T-helper 17 cell (primary cell): ENCODE measurements at places on chromosomes 16 and 17. TPM values are rescaled to one million over a fixed set of nuclear protein-coding genes. Genes with fewer than 3 reads are reported as not detected.

GRCh38 chr16:82113741-82114140 lies 56.3 kb downstream of the MPHOSPH6 start:
- DNase-seq: no peak

DNA sequence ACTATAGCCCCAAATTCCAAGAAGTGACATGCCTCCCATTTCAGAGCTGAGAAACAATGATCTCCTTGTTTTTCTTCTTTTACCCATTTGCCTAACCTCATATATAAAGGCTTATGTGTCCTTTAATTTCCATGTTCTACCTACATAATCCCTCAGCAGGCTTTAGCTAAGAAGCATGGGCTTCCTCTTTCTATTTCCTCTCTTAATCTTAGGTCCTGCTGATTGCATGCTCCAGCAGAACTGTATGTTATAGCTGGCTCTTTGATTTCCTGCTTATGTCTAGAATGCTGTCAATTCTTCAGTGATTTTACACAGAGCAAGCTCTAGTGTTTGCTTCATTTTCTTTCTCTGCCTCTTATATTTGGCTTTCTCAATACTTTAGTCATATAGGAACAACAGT lies 151.7 kb upstream of the COX10 start:
- no peak for DNase-seq

GRCh38 chr16:68332411-68333121 lies 21.7 kb downstream of the PRMT7 start:
- no peak for DNase-seq

DNA sequence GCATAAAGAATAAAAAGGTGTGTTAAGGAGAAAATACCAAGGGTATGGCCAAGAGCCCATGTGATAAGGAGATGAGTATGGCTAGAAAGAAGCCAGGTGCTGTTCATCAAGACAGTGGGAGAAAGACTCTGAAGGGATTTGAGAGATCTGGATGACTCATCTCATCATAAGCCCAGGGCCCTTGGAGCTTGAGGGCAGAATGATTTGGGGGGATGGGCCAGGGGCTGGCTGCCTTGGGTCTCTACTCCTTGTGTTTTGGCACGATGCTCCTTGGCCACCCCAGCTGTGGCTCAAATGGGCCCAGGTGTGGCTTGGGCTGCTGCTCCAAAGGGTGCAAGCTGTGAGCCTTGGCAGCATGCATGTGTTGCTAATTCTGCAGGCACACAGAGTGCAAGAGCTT lies 14.5 kb upstream of the TNFRSF13B start:
- DNase-seq: no peak

GRCh38 chr17:73227944-73228343 lies 33.7 kb downstream of the CPSF4L start:
- no peak for DNase-seq

DNA sequence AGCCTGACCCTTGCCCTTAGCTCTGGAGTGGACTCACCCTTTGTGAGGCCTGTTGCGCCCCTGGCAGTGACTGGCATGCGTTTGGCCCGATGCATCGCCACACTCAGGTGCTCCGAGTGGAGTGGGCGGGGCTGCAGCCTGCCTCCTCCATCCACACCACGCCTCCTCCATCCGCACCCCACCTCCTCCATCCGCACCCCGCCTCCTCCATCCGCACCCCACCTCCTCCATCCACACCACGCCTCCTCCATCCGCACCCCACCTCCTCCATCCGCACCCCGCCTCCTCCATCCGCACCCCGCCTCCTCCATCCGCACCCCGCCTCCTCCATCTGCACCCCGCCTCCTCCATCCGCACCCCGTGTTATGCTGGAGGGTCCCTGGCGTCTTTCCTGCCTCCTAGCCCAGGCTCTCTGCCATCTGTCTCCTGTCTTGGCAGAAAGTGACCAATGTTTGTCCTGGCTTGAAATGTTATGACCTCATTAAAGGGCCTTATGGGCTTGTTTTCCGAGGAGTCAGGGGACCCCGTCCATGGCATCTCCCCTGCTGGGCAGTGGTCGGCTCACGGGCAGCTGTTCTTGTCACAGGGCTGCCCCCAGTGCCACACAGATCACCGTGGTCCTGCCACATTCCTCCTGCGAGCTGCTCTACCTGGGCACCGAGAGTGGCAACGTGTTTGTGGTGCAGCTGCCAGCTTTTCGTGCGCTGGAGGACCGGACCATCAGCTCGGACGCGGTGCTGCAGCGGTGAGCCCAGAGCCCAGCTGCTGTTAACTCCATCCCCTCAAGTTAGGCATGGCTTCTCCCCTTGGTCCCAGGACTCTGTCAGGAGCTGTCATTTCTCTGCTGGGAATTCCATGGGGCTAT lies 28.7 kb upstream of the MYO15B start:
- no peak for DNase-seq

- DNase-seq: no peak
These were observed 108.9 kb downstream of the GNAO1 start for GRCh38 chr16:56300242-56300623.

DNA sequence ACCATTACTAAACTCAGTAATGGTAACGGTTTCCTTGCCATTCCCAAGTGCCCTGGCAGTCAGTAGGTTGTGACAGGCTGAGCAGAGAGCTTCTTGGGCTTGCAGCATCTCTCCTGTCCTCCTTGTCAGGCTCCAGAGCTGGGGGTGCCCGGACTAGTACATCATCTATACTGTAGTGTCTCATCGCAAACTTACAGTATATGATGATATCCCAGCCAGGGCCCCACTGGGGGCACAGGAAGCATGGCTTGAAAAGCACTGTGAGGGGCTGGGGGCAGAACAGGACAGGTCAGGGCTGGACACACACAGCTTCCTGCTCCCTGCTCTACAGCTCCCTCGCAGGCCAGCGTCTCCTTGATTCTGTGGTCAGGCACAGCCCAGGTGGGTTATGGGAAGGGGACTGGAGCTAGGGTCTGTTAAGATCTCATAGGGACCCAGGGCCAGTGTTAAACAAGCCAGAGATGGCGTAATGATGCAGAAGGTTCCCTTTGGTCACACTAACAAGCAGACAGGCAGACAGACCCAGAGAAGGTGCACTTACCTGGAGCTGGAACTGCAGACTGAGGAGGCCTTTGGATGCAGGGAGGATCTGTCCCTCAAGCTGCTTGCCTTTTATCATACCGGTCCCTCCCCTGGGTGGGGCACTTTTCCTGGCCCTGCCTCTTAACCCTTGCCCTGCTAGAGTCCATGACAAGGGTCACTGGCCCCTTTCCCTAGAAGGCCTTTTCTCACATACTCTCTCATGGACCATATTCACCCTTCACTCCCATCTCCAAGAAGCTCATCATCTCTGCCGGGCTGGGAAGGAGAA lies 6.8 kb downstream of the ERAL1 start:
- DNase-seq: no peak

DNA sequence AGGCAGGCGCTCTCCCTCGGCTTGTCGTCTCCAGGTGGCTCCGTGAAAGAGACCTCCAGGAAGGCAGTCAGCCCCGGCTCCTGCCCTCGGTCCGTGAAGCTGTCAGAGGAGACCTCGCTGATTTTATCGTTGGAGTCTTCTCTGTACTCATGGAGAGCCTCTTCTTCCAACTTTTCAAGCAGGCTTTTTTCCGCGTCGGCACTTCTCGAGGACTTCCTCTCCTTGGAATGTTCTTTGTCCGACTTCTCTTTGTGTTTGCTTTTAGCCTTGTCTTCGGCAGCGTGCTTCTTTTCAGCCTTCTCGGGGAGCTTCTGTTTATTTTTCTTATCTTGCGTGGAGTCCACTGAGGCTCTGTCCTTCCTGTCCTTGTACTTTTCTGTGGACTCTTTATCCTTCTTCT lies 65.0 kb downstream of the ZNF778 start:
- no peak for DNase-seq

- DNase-seq: no peak
These were observed 13.8 kb downstream of the COPRS start for GRCh38 chr17:31845291-31845690.

SLC5A10 gene
- total RNA-seq: not detected
